ENCODE measurements at places on chromosomes 5 and 9. TPM values are rescaled to one million over a fixed set of nuclear protein-coding genes. Genes with fewer than 3 reads are reported as not detected.

Gene SLC6A7
- not detected for total RNA-seq

DNA sequence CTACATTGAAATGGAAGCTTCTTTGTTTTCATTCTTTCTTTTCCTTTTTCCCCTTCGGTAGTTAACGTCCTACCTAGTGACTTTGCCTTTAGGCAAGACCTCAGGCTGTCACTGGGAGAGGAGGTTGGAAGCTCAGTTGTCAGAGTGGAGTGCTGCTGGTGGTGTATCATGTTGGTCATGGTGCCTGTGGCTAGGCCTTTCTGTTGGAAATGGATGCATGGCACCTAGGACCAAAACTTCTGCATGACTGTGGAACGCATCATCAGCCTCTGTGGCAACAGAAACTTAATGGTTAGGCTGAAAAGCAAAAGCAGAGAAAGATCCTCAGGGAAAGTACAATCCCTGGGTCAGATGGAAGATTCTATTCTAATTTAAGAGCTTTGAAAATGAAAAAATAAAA is 57.9 kb downstream of the OSTF1 start:
- H3K4me1 ChIP-seq: peaks cover 88% of the 10 kb centered on the region
- no peaks in the 10 kb centered on the region for H3K27me3 ChIP-seq
- peak overlapping the region; percentile 79 for H3K27ac ChIP-seq
- peaks cover 70% of the 10 kb centered on the region for H3K36me3 ChIP-seq

Gene QSOX2
- total RNA-seq: 11.2 TPM

Gene THBS4
- total RNA-seq: 3.4 TPM

Gene HSD17B3
- total RNA-seq: not detected

Gene EEIG1
- 116 TPM for total RNA-seq

Gene LOX
- not detected for total RNA-seq

- H3K4me3 ChIP-seq: no peak overlapping the region
- no peak overlapping the region for H3K27ac ChIP-seq
- H3K27me3 ChIP-seq: no peaks in the 10 kb centered on the region
These were observed 12.0 kb downstream of the INIP start for GRCh38 chr9:112705768-112706427.
